Right cardiac atrium (tissue), 5 donors: ENCODE measurements at places on chromosomes 5 and 9. TPM values are rescaled to one million over a fixed set of nuclear protein-coding genes. Genes with fewer than 3 reads are reported as not detected.

DNA sequence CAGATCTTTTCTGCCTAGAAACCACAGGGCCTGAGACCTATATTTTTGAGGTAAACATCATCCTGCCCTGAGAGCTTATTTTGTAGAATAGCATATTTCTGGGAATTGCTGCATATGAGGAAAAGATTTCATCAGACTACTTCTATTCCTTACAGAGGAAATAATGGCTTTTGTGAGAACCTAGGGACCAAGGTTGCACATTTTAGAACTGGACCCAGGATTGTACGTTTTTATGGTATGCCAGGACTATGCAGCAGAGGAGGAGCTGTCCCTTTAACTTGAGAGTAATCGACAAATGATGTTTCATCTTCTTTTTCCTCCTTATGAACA, 2.2 kb upstream of the ALDH1A1 start:
- DNase-seq: no peak

- DNase-seq: no peak
Observed at GRCh38 chr9:131266266-131267229, 9.8 kb downstream of the FAM78A start.

Gene RGS7BP
- total RNA-seq: 8.1 TPM

DNA sequence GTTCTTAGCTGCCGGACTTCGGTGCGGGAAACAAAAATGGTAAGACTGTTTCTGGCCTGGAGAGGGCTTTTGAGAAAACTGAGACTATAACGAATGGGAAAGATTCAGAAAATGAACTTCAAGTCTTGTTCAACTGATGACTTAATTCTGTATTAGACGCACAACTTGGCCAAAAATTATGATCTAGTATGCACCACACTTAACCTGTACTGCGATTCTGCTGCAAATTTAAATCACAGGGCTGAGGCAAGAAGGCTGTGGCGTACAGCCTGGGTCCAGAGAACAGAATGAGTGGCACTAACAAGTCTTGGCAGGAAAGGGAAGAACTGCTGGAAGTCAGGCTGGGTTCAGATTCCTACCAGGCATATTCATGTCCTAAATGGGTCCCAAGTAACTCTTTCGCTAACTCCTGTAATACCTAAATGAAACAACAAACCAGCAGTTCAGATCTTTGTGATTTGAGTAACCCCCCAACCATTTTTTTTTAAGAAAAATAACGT, 781 bp upstream of the COL23A1 start:
- DNase-seq: no peak

Gene EGFLAM
- total RNA-seq: 2.5 TPM

- DNase-seq: no peak
Observed at GRCh38 chr9:80282766-80283165, 711.0 kb downstream of the TLE4 start.

GRCh38 chr5:34843497-34843896, 4.5 kb downstream of the TTC23L start:
- DNase-seq: no peak

DNA sequence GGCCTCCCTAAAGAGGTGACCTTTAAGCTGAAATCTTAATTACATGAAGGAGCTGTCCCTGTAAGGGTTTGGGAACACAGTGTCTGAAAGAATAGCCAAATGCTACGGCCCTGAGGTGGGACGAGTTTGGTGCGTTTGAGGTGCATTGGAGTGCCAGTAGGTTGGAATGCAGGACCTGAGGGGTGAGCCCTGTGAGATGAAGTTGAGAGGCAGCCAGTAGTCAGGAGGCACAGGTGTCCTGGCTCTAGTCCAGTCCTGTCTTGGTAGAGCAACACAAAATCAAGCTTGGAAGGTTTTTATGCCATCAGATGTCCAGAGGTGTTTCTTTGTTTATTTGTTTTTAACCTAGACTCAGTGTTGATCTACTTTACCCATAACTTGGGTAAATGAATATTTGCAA, 108.5 kb downstream of the ARHGAP26 start:
- no peak for DNase-seq

Gene NDUFS4
- total RNA-seq: 101 TPM

Gene LPAR1
- total RNA-seq: 42.8 TPM

- no peak for DNase-seq
Observed at GRCh38 chr5:149219584-149219983, 52.1 kb upstream of the AFAP1L1 start.

Gene PLAC8L1
- total RNA-seq: not detected

Gene FOXD4L4
- not detected for total RNA-seq

Gene PCYOX1L
- total RNA-seq: 4.7 TPM
